ENCODE measurements at places on chromosomes 7 and 10.
A peak's percentile ranks its signal among the peaks of the same experiment; 100 is the strongest.

DNA sequence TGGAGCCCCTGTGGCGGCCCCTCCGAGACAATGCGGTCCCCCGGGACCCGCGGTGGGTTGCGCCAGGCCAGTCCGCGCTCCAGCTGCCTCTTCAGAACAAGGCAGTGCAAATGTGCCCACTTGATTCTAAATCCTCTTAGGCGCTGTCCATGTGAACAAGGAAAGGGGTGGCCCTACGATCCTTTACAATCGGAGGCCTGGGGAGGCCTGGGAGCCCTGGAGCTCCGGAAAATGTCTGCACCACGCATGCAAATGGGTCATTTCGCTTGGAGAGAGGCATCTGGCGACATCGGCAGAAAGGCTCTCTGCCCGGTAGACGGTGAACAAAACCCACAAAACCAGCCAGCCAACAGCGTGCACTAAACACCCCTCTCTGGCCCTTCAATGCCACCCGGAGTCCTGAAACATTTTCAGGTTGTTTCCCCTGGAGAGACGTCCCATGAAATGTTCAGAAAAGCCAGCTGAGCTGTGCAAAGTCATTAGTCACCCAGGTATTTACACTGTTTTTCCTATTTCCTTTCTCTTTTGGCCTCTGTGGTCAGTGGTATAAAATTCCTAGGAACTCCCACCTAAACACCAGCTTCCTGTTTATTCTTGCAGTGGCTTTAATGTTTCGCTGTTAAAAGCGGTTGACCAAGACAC, 102.8 kb upstream of the ZNF438 start:
- no peak for DNase-seq

DNA sequence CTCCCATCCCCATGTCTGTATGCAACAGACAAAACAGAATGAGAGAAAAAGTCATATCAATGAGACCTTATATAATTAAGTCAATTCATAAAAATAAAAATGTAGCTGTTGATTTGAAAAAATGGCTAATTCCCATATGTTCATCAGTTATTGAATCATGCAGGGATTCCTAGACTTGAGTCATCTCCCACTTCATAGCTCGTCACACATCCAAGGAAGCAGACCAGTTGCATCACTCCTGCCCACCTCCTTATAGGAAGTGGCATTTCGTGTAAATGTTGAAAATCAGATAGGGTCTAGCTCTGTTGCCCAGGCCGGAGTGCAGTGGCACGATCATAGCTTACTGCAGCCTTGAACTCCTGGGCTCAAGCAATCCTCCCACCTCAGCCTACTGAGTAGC, 56.1 kb upstream of the SH2B2 start:
- no peak for DNase-seq

- no peak for DNase-seq
Observed at GRCh38 chr10:19310066-19310465, 261.5 kb downstream of the MALRD1 start.

GRCh38 chr7:44846816-44847508, 925 bp downstream of the H2AZ2 start:
- no peak for DNase-seq

DNA sequence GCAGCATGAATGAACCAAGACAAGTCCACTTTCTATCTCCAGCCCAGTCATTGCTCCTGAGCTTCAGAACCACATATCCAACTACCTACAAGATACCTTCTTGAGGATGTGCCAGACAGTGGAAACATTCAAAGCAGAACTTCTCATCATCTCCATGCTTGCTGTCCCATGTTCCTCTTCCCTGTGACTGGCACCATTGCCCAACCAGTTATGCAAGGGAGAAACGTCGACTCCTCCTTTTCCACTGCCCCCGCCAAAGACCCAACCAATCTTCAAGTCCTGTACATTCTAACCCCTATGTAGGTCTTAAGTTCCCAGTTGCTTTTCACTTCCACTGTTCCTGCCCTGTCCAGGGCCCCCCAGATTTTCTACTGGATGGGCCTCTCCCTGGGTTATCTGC, 225.7 kb downstream of the RPS24 start:
- no peak for DNase-seq

GRCh38 chr10:102982296-102982695, 64.2 kb downstream of the CNNM2 start:
- DNase-seq = no peak

DNA sequence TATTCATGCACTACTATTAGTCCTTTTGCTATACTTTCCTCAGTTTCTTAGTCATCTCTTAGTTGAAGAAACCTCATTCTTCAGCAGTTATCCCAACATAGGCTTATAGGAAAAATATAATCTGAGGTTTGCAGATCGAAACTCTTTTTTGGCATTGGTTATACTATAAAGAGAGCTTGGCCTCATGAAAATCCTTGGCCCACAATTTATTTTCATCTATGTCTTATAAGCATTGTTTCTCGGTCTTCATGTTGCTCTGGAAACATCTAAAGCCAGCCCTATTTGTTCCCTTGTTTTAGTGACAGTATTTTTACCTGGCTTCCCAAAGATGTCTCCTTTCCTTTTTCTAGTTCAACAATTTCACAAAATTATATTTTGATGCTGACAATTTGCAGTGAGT, 345.1 kb upstream of the PRKCQ start:
- no peak for DNase-seq

DNA sequence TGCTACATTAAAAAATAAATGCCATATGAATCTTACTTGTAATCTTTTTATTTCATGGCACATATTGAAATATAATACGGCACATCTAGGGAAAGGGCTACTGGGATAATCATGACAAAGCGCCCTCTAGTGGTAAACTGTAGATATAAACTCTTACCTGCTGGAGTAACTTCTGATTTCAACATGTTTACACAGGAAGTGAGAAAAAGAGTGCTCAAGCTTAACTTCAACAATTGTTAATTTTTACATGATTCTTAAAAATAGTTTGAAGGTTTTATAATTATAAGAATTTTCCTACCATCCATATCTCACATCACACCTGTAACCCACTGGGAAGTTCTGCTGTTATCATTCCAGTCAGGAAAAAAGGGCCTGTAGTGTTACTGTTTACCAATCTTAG, 2.0 kb upstream of the HEPACAM2 start:
- peak; percentile 71 for DNase-seq

DNA sequence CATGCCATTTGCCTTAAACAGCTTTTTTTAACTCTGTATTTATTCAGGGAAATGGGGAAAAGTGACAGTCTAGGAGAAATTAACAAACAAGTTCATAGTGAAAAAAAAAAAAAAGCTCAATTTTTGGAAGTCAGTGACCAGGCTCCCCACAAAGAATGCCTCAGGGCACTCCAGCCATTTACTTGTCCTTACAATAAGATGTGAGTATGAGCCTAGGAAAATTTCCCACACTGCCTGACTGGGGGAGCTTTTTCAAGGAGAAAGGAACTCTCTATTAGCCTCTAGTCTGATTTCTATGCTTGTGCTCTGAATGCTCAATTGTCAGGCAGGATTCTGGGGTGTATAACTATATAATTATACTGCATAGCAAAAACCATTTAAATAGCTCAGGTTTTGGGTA, 74.9 kb upstream of the NRBF2 start:
- DNase-seq = peak; percentile 19

- no peak for DNase-seq
Observed at GRCh38 chr7:6268907-6269306, 3.5 kb downstream of the CYTH3 start.

- DNase-seq = no peak
Observed at GRCh38 chr7:11847336-11847735, 15.3 kb upstream of the THSD7A start.

DNA sequence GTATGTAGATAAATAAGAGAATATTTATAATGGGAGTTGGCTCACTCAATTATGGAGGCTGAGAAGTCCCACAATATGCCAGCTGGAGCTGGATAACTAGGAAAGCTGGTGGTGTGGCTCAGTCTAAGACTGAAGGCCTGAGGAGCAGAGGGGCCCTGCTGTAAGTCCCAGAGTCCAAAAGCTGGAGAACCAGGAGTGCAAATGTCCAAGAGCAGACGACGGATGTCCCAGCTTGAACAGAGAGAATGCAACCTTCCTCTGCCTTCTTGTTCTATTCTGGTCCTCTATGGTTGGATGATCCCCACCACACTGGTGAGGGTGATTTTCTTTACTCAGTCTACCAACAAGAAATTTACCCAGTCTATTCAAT, 13.2 kb downstream of the IL2RA start:
- DNase-seq = no peak

- no peak for DNase-seq
Observed at GRCh38 chr7:4879396-4880081, 4.0 kb downstream of the RADIL start.

DNA sequence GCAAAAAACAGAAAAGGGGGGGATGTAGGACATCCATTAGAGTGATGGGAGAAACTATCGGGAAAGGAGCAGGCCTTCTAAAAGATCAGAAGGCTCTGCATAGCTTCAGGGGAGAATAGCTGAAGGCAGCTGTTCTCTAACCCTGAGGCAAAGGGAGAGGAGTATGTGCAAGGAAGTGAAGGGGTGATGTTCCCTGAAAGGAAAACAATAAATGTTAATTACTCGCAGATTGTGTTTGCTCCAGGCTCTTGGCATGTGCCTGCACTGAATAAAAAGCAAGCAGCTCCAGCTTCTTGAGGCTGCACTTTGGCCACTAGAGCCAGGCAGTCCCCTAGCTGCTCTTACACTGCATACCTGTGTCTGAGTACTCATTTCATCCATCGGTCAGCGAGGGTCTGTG, 14.4 kb upstream of the STARD3NL start:
- DNase-seq = no peak

GRCh38 chr10:12403119-12403518, 53.8 kb downstream of the CAMK1D start:
- no peak for DNase-seq

- DNase-seq = no peak
Observed at GRCh38 chr10:14296065-14296709, 34.5 kb downstream of the FRMD4A start.

DNA sequence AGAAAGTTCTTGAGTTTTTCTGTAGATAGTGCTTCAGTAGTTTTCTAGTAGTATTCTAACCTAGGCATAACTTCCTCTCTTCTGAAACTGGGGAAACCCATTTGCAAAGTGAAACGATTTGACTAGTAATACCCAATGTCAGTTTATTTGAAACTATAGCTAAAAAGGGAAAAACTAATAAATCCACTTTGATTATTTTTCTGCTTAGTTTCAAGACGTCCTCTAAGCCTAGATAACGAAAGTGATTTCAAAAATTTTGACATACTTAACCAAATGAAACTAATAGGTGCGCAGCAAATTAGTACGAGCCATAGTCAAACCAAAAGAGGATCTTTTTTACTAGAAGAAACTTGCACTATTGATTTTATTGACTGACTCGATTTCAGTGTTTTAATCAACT, 9.8 kb upstream of the SP8 start:
- DNase-seq = no peak

DNA sequence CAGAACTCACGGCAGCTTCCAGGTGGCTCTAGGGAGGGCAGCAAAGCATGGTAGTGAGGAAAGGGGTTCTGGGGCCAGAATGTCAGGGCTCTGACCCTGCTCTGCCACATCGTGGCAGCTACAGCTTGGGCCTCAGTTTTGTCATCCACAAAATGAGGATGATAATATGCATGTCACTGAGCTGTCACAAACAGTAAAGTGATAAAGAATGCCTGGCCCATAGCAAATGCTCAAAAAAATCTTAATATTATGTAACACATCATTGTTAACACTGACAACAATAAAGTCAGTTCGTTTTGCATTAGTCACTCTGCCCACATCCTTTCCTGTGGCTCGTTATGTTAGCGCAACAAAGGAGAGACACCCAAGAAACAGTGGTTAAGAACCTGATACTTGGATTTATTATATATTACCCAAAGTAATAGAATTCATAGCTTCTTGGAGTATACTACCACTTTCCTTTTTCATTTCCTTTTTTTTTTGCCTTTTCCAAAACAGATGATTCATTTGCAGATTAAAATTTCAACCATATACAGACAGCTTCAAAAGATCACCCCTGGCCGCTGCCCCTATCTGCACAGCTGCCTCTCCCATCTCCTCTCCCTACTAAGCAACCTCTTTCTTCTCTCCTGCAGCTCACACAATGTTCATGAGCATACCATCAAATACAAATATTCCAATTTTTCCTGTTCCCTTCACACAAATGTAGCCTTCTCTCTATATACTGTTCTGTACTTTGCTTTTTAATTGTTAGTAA, 45.5 kb upstream of the DDC start:
- no peak for DNase-seq
